Ammon's horn (tissue), 1 donor: ENCODE measurements at places on chromosomes 3 and 15.

GRCh38 chr3:18738393-18739098 lies 313.4 kb upstream of the SATB1 start:
- DNase-seq = no peak

DNA sequence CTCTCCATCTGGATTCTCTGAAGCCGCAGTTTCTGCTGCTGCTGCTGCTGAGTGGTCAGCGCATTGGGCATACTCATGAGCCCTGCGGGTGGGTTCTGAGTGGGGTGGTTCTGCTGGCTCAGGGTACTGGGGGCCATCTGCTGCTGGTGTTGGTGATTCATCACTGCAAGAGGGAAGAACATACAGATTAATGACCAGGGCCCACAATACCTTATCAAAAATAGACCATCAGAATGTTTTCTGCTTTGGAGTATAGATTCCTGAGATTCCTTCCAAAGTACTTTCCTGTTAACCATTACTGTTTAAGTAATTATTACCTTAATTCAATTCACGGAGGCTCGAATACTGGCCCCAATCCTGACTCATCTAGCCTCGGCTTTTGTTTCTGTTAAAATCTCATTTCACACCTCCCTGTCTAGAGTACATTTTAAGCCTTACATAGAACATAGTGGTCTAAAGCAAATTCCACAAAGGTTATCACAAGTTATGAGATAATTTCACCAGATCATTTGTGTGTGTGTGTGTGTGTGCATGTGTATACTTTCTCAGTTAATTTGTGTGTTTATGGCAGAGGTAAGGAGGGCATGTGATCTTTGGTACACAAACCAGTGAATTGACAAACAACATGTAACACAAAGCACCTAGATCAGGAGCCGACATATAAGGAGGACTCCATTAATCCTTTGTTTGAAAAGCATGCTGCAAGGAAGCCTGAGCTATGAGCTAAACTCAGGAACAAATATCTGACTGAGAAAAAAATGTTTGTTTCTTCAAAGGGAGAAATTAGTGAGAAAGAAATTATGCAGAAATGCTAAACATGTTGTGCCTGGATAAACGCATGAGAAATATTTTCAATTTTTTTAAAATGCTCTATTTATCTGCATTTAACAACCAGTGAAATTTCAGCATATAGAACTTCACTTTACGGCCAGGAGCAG lies 68.1 kb downstream of the TM4SF4 start:
- DNase-seq = no peak

DNA sequence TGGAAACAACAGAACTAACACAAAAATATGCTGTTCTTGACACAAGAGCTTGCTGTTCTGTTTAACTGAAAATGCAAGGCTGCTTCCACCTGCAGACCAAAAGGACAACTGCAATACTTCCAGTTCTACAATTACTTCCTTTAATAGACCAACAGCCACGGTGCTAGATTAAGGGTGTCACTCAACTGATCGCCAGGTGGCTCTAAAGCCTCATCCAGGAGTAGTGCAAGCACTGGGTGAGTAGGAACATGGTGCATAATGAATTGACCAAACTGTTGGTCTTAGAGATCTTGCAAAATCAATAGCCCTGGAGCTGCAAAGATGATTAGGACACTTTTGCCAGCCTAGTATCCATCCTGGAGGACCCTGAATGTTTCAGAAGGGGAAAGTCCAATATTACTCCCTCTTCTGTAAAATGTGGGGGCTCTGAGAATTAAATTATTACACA lies 3.6 kb upstream of the CLDN16 start:
- DNase-seq = peak; percentile 33

DNA sequence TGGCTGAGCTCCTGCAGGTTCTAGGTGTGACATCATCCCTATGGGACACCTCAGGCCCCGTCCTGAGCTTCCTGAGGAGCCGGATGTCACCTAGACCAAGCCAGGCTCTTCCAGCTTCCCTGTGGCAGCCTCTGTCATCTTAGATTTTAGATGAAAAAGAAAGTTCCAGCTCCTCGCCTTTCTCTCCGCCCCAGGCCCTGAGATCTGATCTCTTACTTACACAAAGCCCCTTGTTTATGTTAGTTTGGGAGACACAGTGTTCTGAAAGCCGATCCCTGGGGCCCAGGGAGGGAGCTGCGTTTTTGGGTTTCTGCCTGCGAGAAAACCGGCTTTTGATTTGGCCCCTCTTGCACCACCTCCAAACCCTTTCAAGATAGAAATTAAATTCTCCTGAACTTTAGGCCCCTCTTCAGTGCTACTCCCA lies 40.2 kb upstream of the FAM107A start:
- no peak for DNase-seq

DNA sequence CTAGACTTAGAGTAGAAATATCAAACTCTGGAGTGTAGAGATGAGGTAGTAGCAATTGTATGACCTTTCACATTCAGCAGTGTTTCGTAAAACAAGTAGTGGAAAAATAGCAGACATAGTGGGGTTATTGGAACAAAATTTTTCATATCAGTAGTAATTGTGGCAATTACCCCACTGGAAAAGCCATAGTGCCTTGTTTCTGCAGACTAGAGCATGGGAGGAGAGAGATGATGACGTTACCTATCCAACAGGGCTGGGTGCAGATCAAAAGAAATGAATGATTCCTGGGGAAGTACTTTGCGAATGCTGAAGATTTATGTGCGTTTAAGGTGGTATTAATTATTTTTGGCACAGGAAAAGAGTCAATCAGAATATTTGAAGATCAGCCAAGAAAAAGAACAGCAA lies 147.0 kb upstream of the LRRFIP2 start:
- no peak for DNase-seq

GRCh38 chr3:157618075-157618760 lies 115.0 kb upstream of the VEPH1 start:
- DNase-seq = peak; percentile 64

DNA sequence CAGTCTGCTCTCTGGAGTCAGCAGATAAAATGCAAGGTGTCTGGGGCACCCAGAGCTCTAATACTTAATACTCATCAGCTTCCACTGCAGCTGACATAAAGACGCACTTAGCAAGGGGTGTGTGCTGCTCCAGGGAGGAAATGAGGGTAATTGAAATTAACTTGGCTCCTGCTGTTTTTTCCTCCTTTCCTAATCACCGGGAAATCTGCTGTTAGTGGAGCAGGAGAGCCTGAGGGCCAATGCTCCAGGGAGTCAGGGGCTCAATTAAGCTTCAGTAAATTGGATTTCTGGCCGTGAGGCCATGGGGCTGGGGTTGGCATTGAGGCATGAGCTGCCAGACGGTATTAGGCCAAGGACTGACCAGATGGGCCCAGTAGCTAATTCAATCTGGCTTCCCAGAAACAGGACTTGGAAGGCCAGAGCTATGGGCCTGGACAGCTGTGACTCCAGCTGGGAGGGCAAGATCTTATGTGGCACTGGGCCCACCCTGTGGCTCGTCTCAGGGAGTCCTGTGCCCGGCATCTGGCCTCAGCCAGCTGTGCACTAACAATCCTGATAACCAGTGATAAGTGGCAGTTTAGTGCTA lies 30.7 kb upstream of the CHRNB4 start:
- no peak for DNase-seq

GRCh38 chr3:197238842-197239241 lies 59.6 kb downstream of the DLG1 start:
- DNase-seq = no peak

GRCh38 chr3:155963570-155963969 lies 93.1 kb downstream of the GMPS start:
- DNase-seq = no peak

- no peak for DNase-seq
Observed at GRCh38 chr3:47443611-47443995, 32.1 kb downstream of the SCAP start.

DNA sequence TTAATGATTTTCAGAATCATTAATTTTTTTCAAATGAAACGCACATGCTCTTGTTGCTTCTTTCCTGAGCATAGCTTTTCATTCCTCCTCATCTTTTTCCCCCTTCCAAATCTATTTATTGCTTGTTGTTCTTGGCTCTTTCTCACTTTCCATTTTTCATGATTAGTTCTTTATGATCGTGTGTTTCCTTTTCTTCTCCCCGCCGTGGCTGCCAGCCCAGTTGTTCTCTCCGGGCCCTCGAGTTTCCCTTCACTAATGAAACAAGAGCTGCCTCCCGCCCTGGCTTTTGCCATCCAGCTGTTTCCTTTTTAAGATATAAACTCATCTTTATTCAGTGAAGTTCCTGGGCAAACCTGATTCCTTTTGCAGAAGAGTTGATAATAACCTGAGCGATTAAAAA lies 170.2 kb upstream of the NR2F2 start:
- no peak for DNase-seq

- no peak for DNase-seq
Observed at GRCh38 chr3:63364495-63364894, 86.4 kb downstream of the SYNPR start.

DNA sequence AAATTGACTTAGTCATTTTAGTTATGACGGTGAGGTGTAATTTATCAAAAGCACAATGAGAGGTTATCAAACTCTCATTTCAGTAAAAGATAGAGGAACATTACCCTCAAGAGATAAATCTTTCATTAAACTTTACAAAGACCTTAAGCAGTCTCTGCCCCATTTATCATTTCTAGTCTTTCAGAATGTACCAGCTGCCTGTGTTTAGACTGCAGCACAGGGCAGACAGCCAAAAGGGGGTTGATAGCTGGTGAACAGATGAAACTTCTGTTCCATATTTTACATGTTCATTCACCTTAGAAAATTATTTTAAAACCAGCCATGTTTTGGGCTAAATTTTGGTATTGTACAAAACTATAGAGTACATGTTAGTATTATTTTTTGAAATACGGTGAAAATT lies 514.6 kb upstream of the CNTN3 start:
- DNase-seq = peak; percentile 12

DNA sequence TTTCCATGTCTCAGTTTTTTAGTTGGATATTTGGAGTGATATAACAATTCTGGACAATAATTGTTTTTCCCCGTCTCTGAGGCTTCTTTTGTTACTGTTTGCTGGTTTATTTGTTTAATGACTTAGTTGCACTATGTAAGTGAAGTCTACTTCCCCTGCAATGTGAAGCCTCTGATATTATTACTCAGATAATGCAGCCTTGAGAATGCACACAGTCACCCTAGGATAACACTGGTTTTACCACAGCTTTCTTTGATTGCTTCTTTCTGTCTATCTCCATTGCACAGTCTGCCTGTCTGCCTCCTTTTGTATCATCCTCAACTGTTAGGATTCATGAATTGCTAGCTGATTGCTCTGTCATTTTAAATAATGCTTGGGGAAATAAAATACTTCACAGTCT lies 208.7 kb upstream of the ROBO1 start:
- no peak for DNase-seq

DNA sequence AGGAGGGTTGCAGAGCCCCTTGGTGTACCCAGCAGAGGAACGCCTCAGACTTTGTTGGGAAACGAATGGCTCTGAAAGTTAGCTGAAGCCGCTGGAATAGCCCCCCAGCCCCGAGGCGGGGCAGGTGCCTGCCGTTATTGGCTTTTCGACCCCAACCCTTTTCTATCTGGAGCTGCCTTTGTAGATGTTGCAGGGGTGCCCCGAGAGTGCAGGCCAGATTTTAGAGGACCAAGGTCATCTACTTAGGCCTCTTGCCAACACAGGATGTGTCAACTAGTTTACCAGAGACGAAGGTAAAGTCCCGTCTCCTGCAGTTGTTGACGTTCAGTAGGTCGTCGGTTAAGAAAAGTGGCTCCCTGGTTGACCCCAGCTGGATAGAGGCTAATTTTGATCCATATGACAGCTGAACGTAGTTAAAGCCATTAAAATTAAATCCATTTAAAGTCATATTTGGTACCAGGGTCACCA lies 579 bp upstream of the UBE3A start:
- peak; percentile 20 for DNase-seq

DNA sequence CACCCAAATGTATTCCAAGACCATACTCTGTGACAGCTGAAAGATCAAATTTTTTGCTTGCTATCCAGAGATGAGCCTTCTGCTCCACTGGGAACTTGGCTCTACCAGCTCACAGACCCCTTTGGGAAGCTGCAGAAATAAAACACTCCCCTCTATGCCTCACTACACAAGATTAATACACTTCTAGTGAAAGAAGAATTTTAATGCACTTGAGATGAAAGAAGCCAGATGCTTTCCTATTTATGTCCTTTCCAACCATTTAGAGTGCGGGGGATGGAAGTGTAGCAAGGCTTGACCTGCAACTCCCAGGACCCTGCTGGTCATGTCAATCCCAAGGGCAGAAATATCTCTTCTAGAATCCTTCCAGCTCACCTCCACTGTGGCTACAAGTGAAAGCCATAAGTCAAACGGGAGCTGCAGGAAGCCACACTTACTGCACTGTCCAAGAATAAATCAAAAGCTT lies 34.7 kb downstream of the ANXA2 start:
- no peak for DNase-seq

DNA sequence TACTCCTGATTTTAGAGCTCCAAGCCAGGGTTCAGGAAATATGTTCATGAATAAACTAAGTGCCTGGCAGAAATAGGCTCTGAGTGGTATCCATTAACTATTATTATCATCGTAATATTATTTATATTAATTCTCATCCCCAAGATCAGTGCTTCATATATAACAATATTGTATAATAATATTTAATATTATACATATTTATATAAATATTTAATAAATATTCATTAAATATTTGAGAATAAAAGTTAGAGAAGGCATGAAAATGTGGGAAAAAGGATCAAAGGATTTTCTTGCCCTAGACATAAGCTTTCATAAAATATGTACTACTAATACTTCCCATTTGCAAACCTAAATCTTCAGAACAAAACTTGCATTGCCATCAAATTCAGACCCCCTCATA lies 196.5 kb downstream of the ZMAT3 start:
- no peak for DNase-seq

- peak; percentile 28 for DNase-seq
Observed at GRCh38 chr3:184259878-184260723, 1.3 kb downstream of the CAMK2N2 start.

GRCh38 chr3:181458857-181459256 lies 252.9 kb upstream of the SOX2 start:
- DNase-seq = peak; percentile 82

DNA sequence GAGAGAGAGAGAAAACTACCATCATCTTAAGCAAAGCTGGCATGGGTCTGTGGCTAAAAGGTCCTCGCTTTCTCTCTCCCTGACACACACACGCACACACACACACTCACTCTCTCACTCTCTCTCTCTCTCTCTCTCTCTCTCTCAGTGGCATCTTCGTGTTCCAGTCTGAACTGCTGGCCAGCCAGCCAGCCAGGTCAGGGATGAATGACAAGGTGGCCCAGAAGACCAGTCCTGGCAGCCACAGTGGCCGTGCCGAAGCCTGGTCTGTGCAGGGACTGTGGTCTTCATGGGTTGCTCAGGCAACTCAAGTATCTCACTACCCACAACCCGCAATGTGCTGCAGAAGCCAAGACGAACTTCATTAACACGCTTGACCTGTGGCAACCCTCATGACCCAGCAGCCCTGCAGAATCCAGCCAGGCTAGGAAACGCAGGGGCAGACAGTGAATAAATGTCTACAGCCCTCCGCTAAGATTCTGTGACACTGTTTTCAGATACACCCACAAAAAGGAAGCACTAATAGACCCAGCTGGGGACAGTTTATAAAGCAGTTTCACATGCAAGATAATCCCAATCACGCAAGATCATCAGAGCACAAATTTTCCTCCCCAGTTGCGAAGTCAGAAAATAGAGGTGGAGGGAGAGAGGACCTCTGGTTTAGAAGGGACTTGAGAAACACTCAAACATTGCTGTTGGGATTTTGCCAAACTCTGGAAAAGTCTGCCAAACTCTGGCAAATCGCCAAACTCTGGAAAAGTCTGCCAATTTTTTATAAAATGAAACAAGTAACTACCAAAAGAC lies 66.4 kb downstream of the XXYLT1 start:
- DNase-seq = no peak
